Liver (tissue), 10 donors: ENCODE measurements at places on chromosomes 13 and 19.

DNA sequence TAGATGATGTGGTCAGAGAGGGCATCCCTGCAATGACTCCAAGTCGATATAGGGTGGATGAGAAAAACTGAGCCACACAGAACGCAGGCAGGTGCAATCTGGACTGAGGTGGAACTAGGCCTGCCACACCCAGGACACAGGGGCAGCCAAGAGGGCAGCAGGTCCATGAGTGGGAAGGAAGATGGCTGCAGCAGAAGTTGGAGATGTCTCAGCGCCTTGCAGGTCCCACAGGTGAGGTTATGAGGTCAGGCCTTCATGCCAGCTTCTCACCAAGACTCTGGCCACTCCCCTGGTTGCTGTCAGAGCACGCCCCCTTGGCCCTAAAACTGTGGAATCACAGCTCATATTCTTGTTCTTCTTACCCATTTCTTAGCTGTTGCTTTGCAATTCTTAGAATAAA, 147.7 kb upstream of the VSTM2B start:
- no peak overlapping the region for H3K4me3 ChIP-seq
- no peak overlapping the region for H3K27ac ChIP-seq
- H3K36me3 ChIP-seq, result no peaks in the 10 kb centered on the region
- peak; percentile 23 for DNase-seq
- H3K4me1 ChIP-seq, result no peaks in the 10 kb centered on the region

- H3K4me1 ChIP-seq, result no peaks in the 10 kb centered on the region
- H3K27me3 ChIP-seq, result peaks cover 3% of the 10 kb centered on the region
- no peak for DNase-seq
- no peaks in the 10 kb centered on the region for H3K36me3 ChIP-seq
Observed at GRCh38 chr19:32130332-32130731, 215.1 kb upstream of the ZNF507 start.

DNA sequence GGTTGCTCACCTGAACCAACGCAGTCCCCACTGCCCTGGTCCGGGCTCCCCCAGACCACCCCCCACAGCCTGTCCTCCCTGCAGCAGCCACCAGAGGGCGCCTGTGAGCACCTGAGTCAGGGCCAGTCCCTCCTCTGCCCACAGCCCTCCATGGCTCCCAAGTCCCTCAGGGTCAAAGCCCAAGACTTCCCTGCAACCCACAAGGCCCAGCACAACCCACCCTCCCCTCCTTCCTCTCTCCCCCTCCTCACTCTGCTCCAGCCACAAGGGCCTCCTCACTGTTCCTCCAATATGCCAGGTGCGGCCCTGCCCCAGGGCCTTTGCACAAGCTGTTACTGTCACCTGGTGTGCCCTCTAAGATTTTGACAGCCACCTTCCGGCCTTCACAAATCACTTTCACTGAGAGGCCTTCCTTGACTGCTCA, 10.9 kb downstream of the GNA15 start:
- no peak overlapping the region for H3K27ac ChIP-seq
- DNase-seq, result peak; percentile 61
- H3K4me1 ChIP-seq, result no peaks in the 10 kb centered on the region
- H3K27me3 ChIP-seq, result no peaks in the 10 kb centered on the region
- no peak overlapping the region for H3K4me3 ChIP-seq

DNA sequence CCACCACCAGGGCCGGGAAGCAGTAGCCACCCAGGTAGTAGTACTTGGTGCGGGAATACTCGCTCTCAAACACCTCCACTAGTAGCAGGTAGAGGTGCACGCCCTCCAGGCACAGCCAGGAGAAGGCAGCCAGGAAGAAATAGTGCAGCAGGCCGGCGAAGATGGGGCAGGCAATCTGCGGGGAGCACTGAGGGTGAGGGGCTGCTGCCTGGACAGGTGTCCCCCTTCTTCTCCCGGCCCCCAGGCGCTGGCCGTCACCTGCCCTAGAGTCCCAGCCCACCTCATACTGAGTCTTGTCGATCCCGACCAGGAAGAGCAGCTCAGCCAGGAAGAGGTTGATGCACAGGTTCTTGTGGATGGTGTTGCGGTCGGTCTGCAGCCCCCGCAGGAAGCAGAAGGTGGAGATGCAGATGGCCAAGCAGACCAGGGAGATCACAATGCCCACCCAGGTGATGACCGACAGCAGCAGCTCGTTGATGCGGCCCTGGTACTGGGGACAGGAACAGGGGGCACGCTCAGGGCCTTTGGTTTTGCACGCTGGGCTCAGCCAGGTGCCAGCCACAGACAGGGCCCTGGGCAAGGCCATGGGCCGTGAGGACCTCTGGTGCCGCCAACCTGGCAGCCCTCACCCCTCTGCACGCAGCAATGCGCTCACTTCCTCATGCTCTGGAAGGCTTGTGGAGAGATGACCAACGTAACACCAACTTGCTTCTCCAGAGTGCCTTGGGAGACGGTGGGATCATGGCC, 20.8 kb upstream of the ASF1B start:
- no peak overlapping the region for H3K4me3 ChIP-seq
- H3K27me3 ChIP-seq, result no peaks in the 10 kb centered on the region
- H3K27ac ChIP-seq, result no peak overlapping the region
- no peaks in the 10 kb centered on the region for H3K4me1 ChIP-seq

- H3K27ac ChIP-seq, result no peak overlapping the region
- H3K4me1 ChIP-seq, result no peaks in the 10 kb centered on the region
- DNase-seq, result no peak
- H3K27me3 ChIP-seq, result no peaks in the 10 kb centered on the region
Observed at GRCh38 chr19:29393915-29394460, 131.8 kb upstream of the VSTM2B start.

GRCh38 chr13:113507505-113508345, 17.2 kb upstream of the DCUN1D2 start:
- no peak overlapping the region for H3K27ac ChIP-seq
- DNase-seq, result no peak
- H3K27me3 ChIP-seq, result no peaks in the 10 kb centered on the region
- no peaks in the 10 kb centered on the region for H3K4me1 ChIP-seq
- H3K4me3 ChIP-seq, result no peak overlapping the region

GRCh38 chr13:79543883-79544282, 62.9 kb downstream of the NDFIP2 start:
- H3K4me3 ChIP-seq, result no peak overlapping the region
- H3K36me3 ChIP-seq, result no peaks in the 10 kb centered on the region
- H3K27me3 ChIP-seq, result no peaks in the 10 kb centered on the region
- no peak overlapping the region for H3K27ac ChIP-seq

DNA sequence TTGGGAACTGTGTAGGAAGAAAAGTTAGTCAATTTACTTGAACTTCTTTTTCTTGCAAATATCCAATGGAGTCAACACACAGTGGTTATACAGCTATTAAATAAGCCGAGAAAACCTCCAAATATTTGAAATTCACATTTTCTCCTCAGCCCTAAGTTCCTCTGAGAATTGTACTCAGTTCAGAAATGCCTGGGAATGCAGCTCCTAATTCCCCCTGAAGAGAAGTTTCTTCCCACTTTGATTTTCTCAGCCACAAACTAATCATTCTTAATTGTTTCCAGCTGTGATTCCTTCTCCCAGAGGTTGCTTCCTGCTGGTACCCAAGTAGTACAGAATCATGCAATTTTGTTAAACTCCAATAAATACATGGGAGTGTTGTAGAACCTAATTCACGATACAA, 246.1 kb upstream of the MIR17HG start:
- no peaks in the 10 kb centered on the region for H3K36me3 ChIP-seq
- H3K27ac ChIP-seq, result no peak overlapping the region
- H3K27me3 ChIP-seq, result peaks cover 5% of the 10 kb centered on the region
- no peaks in the 10 kb centered on the region for H3K4me1 ChIP-seq
- DNase-seq, result no peak
- H3K4me3 ChIP-seq, result no peak overlapping the region

- no peaks in the 10 kb centered on the region for H3K27me3 ChIP-seq
- peak overlapping the region; percentile 86 for H3K27ac ChIP-seq
- H3K4me3 ChIP-seq, result no peak overlapping the region
- peaks cover 13% of the 10 kb centered on the region for H3K4me1 ChIP-seq
Observed at GRCh38 chr13:49308097-49308875, 60.6 kb downstream of the CDADC1 start.

GRCh38 chr13:30867089-30867669, 38.9 kb upstream of the MEDAG start:
- H3K27me3 ChIP-seq, result no peaks in the 10 kb centered on the region
- H3K27ac ChIP-seq, result no peak overlapping the region
- no peaks in the 10 kb centered on the region for H3K36me3 ChIP-seq
- DNase-seq, result no peak
- H3K4me3 ChIP-seq, result no peak overlapping the region
- H3K4me1 ChIP-seq, result peaks cover 2% of the 10 kb centered on the region

GRCh38 chr19:48870048-48870447, 1.6 kb upstream of the PLEKHA4 start:
- peaks cover 5% of the 10 kb centered on the region for H3K4me1 ChIP-seq
- no peak overlapping the region for H3K27ac ChIP-seq
- no peak overlapping the region for H3K4me3 ChIP-seq
- no peaks in the 10 kb centered on the region for H3K36me3 ChIP-seq
- no peak for DNase-seq
- no peaks in the 10 kb centered on the region for H3K27me3 ChIP-seq

DNA sequence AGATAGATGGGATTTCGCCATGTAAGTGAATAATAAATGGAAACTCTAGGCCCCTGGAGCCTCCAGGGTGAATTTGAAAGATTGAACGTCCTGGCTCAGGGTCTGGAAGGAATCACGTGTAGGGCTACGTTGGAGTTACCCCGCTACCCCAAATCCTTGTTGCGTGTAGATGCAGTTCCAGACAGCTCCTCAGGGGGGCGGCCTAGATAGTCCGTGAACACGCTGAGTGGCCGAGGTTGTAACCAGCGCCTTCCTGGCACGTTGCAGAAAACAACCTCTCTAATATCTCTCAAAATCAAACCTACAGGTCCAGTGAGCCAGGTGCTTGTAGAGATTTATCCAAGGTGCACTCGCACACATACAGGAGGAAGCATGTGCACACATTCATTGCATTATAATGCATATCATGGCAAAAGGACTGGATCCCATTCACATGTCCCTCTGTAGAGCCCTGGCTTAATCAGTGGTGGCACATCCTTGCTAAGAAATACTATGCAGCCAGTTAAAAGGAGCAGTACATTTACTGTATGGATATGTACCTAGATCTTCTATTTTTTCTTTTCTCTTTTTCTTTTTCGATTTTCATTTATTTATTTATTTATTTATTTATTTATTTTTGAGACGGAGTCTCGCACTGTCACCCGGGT, 2.5 kb upstream of the KEAP1 start:
- DNase-seq, result peak; percentile 85
- no peaks in the 10 kb centered on the region for H3K36me3 ChIP-seq
- H3K27ac ChIP-seq, result no peak overlapping the region
- H3K4me3 ChIP-seq, result no peak overlapping the region
- H3K27me3 ChIP-seq, result no peaks in the 10 kb centered on the region
- peaks cover 10% of the 10 kb centered on the region for H3K4me1 ChIP-seq

DNA sequence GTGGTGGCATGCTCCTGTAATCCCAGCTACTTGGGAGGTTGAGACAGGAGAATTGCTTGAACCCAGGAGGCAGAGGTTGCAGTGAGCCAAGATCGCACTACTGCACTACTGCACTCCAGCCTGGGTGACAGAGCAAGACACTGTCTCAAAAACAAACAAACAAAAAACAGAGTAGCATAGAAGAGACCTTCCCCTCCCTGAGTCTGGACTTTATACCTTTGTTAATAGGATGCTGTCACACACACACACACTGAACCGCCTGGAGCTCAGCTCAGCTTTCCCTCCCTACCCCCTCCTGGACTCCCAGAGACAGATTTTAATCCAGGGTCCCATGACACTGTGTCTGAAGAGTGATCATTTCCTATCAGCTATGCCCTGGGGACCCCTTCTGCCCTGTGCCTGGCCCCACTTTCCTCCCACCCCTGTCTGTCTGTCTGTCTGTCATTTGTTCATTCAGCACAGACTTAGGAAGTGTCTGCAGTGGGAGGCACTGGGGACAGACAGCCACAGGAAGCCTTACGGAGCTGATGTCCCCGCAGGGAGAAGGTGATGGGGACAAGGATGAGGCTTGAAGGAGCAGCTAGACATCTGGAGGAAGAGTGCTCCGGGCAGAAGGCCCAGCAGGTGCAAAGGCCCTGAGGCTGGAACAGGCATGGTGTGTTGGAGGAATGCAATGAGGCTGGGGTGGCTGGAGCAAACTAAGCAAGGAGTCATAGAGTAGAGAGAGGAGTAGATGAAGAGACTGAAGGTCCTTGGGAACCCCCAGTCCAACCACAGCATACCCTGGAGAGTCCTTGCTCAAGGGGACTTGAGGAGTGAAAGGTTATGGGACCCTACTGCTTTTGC, 4.9 kb downstream of the CERS4 start:
- H3K27ac ChIP-seq, result no peak overlapping the region
- H3K4me3 ChIP-seq, result no peak overlapping the region
- no peaks in the 10 kb centered on the region for H3K27me3 ChIP-seq
- H3K36me3 ChIP-seq, result peaks cover 4% of the 10 kb centered on the region
- peaks cover 8% of the 10 kb centered on the region for H3K4me1 ChIP-seq

DNA sequence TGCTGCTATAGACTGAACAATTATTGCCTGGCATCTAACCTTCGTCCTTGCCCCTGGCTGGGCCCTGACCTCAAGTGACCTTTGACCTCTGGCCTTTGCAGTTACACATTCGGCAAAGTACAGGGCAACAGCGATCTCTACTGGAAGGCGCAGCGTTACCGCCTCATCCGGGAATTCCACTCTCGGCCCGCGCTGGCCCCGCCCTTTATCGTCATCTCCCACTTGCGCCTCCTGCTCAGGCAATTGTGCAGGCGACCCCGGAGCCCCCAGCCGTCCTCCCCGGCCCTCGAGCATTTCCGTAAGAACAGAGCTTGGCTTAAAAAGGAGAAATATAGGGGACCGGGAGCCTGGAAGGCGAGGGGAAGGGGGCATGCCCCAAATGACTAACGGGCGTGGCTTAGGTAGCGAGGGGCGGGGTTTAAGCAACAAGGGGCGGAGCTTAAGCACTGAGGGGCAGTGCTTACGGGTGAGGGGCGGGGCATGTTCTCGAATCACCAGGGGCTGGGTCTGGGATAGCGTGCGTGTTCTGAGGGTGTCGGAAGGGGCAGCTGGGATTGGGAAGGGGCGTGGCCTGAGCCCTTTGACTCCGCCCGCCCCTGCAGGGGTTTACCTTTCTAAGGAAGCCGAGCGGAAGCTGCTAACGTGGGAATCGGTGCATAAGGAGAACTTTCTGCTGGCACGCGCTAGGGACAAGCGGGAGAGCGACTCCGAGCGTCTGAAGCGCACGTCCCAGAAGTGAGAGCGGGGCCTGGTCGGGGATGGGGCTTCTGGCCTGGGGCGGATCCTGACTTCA, 52.7 kb downstream of the TRPM4 start:
- no peaks in the 10 kb centered on the region for H3K27me3 ChIP-seq
- H3K4me1 ChIP-seq, result peaks cover 13% of the 10 kb centered on the region
- H3K27ac ChIP-seq, result peak overlapping the region; percentile 91
- H3K4me3 ChIP-seq, result peak overlapping the region; percentile 70

DNA sequence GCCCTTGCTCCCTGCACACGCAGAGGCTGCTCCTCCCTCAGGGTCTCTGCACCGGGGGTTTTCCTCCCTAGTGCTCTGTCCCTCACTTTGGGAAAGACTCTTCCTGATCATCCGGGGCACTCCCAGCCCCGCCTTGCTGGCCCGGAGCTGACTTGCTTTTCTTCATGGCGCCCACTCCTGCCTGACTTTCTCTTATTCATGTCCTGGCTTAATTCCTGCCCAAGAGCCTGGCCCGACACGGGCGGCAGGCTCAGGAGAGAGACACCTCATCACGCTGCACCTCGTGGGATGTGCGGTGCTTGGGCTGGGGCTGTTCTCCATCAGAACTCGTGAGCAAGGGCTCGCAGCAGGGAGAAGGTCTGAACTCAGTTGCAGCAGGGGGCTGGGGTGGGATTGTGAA, 11.8 kb upstream of the PLA2G4C start:
- no peak for DNase-seq
- H3K27me3 ChIP-seq, result no peaks in the 10 kb centered on the region
- H3K36me3 ChIP-seq, result peaks cover 22% of the 10 kb centered on the region
- H3K4me3 ChIP-seq, result no peak overlapping the region
- no peak overlapping the region for H3K27ac ChIP-seq

- no peak for DNase-seq
- no peaks in the 10 kb centered on the region for H3K4me1 ChIP-seq
- peaks cover 49% of the 10 kb centered on the region for H3K36me3 ChIP-seq
- H3K27ac ChIP-seq, result no peak overlapping the region
- no peak overlapping the region for H3K4me3 ChIP-seq
- H3K27me3 ChIP-seq, result no peaks in the 10 kb centered on the region
Observed at GRCh38 chr19:2199861-2200623, 36.1 kb downstream of the PLEKHJ1 start.
